CD4-positive, alpha-beta T cell treated with Interleukin-10 for 1 hour (primary cell): ENCODE measurements at places on chromosomes 12 and 14.

DNA sequence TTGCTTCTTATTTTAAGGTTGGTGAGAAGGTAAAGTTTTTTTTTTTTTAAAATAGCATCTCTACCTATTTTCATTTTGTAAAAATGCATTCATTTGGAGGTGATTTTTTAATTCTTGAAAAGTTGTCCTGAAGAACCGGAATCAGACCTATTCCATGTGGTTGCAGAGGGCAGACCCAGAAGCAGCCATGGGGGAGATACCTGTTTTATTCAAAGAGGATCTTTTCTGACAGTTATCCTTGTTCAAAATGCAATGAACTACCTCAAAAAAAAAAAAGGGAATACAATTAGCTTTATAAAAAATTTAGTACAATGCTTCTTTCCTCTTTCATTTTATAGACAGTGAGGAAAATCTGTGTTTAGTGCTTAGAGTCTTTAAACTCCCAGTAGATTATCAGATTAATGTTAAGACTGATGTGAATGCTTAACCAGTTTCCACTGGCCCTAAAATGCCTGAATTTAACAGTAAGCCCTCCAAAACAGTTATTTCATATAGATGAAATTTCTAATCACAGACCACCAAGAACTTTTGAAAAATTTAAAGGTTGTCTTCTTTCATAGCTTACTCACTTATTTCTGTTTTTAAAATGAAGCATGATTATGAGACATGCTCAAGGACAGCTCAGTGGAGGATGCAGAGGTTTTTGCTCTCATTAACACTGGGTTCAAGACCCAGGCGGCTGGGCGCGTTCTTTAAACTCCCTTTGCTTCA is 8.6 kb upstream of the NEMF start:
- DNase-seq, result no peak

DNA sequence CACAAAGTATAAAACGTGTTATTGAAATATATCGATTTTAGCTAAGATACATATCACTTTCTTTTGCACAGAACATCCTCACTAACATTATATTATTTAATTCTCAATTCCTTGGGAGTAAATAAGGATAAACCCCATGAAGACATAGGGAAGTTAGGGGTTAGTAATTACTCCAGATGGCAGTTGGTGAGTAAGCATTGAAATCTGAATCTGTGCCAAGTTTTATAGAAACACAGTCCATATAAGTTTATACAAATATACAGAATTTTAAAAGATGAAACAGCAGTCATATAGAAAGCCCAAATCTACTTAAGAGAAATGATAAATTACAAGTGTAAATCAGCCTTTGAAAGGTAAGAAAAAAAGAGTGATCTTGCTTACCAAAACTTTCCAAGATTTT is 200.4 kb upstream of the SYT10 start:
- DNase-seq, result no peak

DNA sequence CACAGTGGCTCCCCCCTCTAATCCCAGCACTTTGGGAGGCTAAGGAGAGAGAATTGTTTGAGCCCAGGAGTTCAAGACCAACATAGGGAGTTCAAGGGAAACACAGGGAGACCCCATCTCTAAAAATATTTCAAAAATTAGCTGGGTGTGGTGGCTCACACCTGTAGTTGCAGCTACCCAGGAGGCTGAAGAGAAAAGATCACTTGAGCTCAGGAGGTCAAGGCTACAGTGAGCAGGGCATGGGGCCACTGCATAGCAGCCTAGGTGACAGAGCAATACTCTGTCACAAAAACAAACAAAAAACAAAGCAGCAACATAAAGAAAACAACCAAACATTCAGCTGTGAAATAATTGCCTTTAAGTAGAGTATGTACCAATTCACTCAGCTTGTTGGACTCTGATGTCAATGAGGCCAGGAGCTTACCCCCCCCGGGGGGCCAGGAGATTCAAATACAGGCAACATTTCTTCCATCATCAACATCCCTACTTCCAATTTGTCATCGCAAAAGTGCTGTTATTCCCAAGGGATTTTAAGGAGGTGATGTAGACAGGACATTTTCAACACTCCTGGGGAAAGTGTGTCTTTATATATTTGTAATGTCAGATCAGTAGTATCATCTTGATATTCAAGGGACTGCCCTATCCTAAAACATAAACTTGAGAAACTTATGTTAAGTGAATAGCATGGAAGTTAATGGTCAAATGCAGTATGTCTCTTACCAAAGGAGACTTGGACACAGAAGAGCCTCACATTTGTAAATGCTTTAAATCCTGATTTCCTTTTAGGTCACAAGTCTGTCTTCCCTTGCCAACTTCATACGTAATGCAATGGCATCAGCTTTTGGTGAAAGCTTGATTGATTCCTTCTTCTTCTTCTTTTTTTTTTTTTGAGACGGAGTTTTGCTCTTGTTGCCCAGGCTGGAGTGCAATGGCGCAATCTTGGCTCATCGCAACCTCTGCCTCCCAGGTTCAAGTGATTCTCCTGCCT is 40.6 kb upstream of the AEBP2 start:
- DNase-seq, result no peak

GRCh38 chr12:98469109-98469508 is 46.3 kb upstream of the TMPO start:
- no peak for DNase-seq

GRCh38 chr14:88452231-88452630 is 66.8 kb downstream of the SPATA7 start:
- DNase-seq, result no peak

GRCh38 chr14:100678469-100678828 is 48.2 kb upstream of the DLK1 start:
- no peak for DNase-seq

- no peak for DNase-seq
Measured at GRCh38 chr14:34723867-34724266, 9.5 kb upstream of the CFL2 start.
